ENCODE measurements at places on chromosomes 7 and 10.

DNA sequence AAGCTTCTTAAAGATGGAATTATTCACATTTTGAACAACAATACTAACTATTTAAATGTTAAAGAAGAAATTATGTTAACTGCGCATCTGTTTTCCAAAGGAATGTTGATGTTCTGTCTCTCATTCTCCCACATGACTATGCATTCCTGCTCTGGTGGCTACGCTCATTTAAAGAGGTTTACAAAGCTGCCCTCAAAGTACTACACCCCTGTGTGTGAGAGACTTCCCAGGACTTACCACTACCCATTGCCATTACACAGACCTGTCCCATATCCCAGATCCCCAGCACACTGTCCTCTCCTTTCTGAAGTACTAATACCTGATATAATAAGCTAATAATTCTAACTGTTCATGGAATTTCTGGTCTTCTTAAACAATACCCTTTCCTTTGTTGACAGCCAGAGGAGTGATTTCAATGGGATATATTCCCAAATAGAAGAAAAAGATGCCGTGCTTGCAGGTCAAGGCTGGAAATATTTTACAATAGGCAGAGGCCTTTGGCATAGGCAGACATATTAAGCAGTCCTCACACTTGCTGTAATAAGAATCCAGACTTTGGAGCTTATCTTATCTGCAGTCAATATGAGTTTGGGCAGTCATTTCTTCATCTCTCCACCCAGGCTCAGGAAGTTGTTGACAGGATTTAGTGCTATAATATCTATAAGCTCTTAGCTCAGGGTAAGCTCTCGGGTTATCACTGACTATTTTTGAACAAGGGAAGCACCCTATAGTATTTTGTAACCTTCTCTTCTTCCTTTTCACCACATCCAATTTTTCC lies 12.2 kb downstream of the LIPF start:
- no peak for DNase-seq

DNA sequence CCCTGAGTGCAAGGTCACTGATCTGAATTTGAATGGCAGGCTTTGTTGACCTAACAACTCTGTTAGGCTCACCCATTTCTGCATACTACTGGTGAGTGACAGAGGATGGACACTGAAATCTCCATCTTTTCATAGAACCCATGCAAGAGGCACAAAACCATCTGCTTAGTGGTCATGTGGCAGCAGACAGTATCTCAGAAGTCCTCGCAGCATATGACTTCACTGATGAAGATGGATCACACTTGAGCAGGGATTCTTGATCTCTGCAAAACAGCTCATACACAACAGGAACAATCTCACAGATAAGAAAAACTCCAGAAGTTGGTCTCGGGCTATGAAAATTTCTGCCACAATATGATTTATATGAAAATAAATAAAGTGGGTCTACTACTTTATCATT lies 487.9 kb downstream of the KCNMA1 start:
- DNase-seq = no peak

- DNase-seq = no peak
These were observed 90.0 kb downstream of the JCAD start for GRCh38 chr10:29969255-29970011.

DNA sequence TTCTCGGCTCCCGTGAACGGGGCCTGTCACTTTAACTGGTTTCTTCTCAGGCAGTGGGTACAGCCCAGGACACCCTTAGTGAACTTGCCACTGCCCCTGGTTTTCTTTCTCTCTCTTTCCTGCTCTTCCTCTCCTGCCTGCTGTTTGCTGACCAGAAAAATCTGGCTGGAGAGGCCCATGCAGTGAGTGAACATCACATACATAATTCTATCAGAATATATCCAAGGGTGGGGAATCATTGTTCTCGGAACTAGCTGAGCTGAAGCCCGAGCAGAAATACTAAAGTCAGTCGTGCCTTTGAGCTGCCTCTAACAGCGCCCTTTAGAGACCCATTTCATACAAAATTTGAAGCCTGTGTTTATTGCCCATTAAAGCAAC lies 501.5 kb upstream of the GALNT17 start:
- no peak for DNase-seq

DNA sequence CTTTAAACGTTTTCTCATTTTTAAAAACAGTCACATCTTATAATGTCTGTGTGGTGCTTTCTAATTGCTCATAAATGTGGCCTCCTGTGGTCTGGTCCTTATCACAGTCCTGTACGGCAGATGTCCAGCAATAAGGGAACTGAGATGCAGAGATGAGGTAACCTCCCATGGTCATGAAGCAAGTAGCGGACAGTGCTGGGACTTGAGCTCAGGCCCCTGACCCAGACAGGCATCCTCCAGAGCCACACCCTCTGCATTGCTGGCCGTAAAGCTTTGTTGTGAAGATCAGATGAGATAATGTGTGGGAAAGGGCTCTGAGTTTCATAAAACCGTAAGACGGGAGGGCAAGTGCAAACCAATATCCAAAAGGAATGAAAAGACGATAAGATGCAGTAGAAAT lies 48.2 kb downstream of the DYNC2I1 start:
- no peak for DNase-seq

- DNase-seq = no peak
These were observed 17.7 kb downstream of the SH2D4B start for GRCh38 chr10:80555415-80555814.
